ENCODE measurements at places on chromosomes 12 and 14.

- no peak for DNase-seq
These were observed 39.3 kb downstream of the TSPAN19 start for GRCh38 chr12:84996759-84997158.

DNA sequence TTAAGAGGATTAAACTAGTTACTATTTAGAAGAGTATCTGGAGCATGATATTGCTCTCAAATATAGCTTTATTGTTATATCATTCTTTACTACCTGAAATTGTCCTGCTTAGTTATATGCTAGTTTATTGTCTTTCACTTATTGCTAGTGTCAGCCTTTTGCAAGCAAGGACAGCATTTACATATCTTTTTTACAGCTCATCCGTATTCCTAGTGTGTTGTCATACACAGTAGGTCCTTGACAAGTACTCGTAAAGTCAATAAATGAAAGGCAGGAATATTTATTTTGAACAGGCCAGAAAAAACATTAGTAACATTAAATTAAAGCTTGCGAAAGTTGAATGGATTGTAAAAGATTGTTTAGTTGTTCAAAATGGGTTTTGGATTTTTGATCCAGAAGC is 35.0 kb downstream of the CRADD start:
- no peak for DNase-seq

GRCh38 chr12:71216725-71217579 is 59.2 kb upstream of the TSPAN8 start:
- DNase-seq, result peak; percentile 24

GRCh38 chr12:3205742-3206519 is 128.8 kb downstream of the TSPAN9 start:
- DNase-seq, result no peak

GRCh38 chr14:51014625-51015024 is 70.3 kb upstream of the PYGL start:
- no peak for DNase-seq
